ENCODE measurements at places on chromosomes 5 and 9.

- H3K36me3 ChIP-seq: no peaks in the 10 kb centered on the region
- DNase-seq: no peak
- H3K4me3 ChIP-seq: no peak overlapping the region
- H3K27me3 ChIP-seq: no peaks in the 10 kb centered on the region
Observed at GRCh38 chr5:90477621-90478215, 3.1 kb downstream of the POLR3G start.

GRCh38 chr5:154349626-154350264 lies 96.1 kb upstream of the SAP30L start:
- H3K4me1 ChIP-seq: peaks cover 7% of the 10 kb centered on the region
- H3K36me3 ChIP-seq: no peaks in the 10 kb centered on the region
- H3K4me3 ChIP-seq: no peak overlapping the region
- no peak for DNase-seq
- no peaks in the 10 kb centered on the region for H3K27me3 ChIP-seq
- no peak overlapping the region for H3K27ac ChIP-seq

GRCh38 chr5:92467695-92468094 lies 1084.6 kb upstream of the ARRDC3 start:
- H3K4me3 ChIP-seq: no peak overlapping the region
- H3K27ac ChIP-seq: no peak overlapping the region
- H3K4me1 ChIP-seq: no peaks in the 10 kb centered on the region

DNA sequence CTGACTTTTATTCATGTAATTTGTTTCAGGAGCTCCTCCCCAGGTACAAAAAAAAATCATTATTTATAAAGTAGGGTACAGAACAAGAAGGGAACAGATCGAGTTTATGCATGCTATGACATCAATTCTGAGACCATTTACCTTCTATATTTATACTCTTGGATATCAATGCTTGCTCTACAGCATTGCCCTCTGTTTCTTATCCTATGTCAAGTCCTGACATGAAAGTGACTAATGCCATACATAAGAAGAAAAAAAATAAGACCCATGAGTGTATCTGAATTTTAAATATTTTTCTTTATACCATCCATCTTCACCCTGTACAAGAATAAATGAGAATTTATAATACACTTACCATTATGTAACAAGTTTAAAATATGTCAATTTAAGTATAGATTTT lies 2016.3 kb upstream of the CDH9 start:
- H3K4me3 ChIP-seq: no peak overlapping the region
- no peaks in the 10 kb centered on the region for H3K4me1 ChIP-seq
- H3K27ac ChIP-seq: no peak overlapping the region
- no peak for DNase-seq
- no peaks in the 10 kb centered on the region for H3K27me3 ChIP-seq

DNA sequence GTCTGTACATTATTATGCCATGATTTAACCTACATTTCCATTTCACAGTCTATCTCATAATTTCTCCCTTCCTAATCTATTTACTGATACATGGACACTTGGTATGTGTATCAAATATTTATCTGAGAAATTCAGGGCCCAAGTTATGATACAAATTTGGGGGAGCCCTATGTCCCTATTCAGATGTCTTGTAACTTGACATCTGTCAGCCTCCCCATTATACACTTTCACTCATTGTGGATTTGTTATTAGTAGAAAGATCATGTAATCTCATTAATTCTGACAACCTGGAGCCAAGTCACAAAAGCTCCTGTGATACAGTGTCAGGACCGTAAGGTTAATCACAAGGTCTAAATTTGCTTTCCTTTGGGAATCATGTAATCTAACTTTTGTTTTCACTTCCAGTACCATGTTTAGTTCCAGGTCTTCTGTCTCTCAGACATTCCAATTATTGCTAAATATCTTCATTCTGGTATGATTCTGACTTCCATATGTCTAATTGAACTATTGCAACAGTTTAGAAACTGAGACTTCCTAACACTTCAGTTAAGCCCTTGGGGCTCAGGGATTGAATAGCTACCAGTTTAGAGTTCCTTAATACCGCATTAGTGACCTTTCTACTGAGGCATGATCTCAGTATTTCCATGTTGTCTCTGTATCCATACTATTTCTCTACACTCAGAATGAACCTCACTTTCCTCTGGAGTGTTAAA lies 182.9 kb upstream of the NUDT12 start:
- no peak overlapping the region for H3K27ac ChIP-seq
- H3K4me3 ChIP-seq: no peak overlapping the region
- H3K27me3 ChIP-seq: no peaks in the 10 kb centered on the region
- no peak for DNase-seq
- no peaks in the 10 kb centered on the region for H3K36me3 ChIP-seq
- H3K4me1 ChIP-seq: no peaks in the 10 kb centered on the region

- H3K27ac ChIP-seq: no peak overlapping the region
- no peak overlapping the region for H3K4me3 ChIP-seq
- H3K4me1 ChIP-seq: peaks cover 20% of the 10 kb centered on the region
- DNase-seq: no peak
- H3K36me3 ChIP-seq: no peaks in the 10 kb centered on the region
Observed at GRCh38 chr5:42948961-42949347, 91.2 kb downstream of the ANXA2R start.
